ENCODE measurements at places on chromosomes 3 and 15. TPM values are rescaled to one million over a fixed set of nuclear protein-coding genes. Genes with fewer than 3 reads are reported as not detected.

GRCh38 chr3:16060358-16060852 lies 114.1 kb upstream of the GALNT15 start:
- H3K4me3 ChIP-seq, result no peak overlapping the region
- peaks cover 3% of the 10 kb centered on the region for H3K27me3 ChIP-seq
- H3K36me3 ChIP-seq, result no peaks in the 10 kb centered on the region

GRCh38 chr3:98733053-98733811 lies 29.9 kb upstream of the ST3GAL6 start:
- H3K4me3 ChIP-seq, result peak overlapping the region; percentile 11
- DNase-seq, result no peak
- peaks cover 31% of the 10 kb centered on the region for H3K27me3 ChIP-seq
- peaks cover 19% of the 10 kb centered on the region for H3K4me1 ChIP-seq

GRCh38 chr3:150786791-150787190 lies 23.8 kb upstream of the SIAH2 start:
- H3K27me3 ChIP-seq, result no peaks in the 10 kb centered on the region
- no peak for DNase-seq
- no peak overlapping the region for H3K4me3 ChIP-seq

GRCh38 chr15:72919936-72920465 lies 132.3 kb upstream of the NEO1 start:
- H3K27ac ChIP-seq, result no peak overlapping the region
- H3K36me3 ChIP-seq, result no peaks in the 10 kb centered on the region
- DNase-seq, result no peak
- H3K4me1 ChIP-seq, result no peaks in the 10 kb centered on the region

- H3K4me3 ChIP-seq, result no peak overlapping the region
- H3K36me3 ChIP-seq, result peaks cover 4% of the 10 kb centered on the region
- no peak overlapping the region for H3K27ac ChIP-seq
- H3K27me3 ChIP-seq, result no peaks in the 10 kb centered on the region
These were observed 32.3 kb downstream of the SLCO3A1 start for GRCh38 chr15:91885714-91886270.

DNA sequence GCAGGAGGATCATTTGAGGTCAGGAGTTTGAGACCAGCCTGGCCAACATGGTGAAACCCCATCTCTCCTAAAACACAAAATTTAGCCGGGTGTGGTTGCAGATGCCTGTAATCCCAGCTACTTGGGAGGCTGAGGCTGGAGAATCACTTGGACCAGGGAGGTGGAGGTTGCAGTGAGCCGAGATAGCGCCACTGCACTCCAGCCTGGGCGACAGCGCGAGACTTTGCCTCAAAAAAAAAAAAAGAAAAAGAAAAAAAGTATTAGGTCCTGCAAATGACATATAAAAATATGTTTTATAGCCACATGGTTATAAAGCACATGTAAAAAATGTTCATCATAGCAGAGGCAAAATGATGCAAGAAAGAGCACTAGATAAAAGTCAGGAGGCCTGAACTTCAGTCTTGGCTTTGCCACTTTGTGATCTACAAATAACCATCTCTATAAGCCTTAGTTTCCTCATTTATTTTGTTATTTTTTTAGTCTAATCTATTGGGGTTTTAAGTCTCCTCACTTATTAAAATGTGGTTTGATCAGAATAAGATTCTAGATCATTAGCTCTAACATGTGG lies 4.9 kb downstream of the SLC12A6 start:
- H3K4me3 ChIP-seq, result peak overlapping the region; percentile 69
- no peaks in the 10 kb centered on the region for H3K27me3 ChIP-seq
- no peaks in the 10 kb centered on the region for H3K36me3 ChIP-seq
- H3K4me1 ChIP-seq, result peaks cover 90% of the 10 kb centered on the region
- peak overlapping the region; percentile 87 for H3K27ac ChIP-seq

GRCh38 chr3:143751643-143752178 lies 96.6 kb downstream of the SLC9A9 start:
- H3K27me3 ChIP-seq, result no peaks in the 10 kb centered on the region
- peak overlapping the region; percentile 74 for H3K27ac ChIP-seq
- H3K4me3 ChIP-seq, result peak overlapping the region; percentile 65

- peaks cover 10% of the 10 kb centered on the region for H3K27me3 ChIP-seq
- no peak overlapping the region for H3K4me3 ChIP-seq
- no peak overlapping the region for H3K27ac ChIP-seq
- no peaks in the 10 kb centered on the region for H3K4me1 ChIP-seq
- DNase-seq, result no peak
These were observed 174.0 kb downstream of the RAB11A start for GRCh38 chr15:66043264-66043663.

Gene PIERCE2
- not detected for polyA plus RNA-seq

Gene SERINC4
- polyA plus RNA-seq, result 2.7 TPM

Gene DLL4
- polyA plus RNA-seq, result not detected

Gene CLDN1
- not detected for polyA plus RNA-seq

Gene TRH
- not detected for polyA plus RNA-seq

Gene PDE8A
- 4.8 TPM for polyA plus RNA-seq

Gene RTP3
- polyA plus RNA-seq, result not detected

Data from CD4-positive, CD25-positive, alpha-beta regulatory T cell (primary cell).